ENCODE measurements at places on chromosomes 6 and 20.

- DNase-seq: no peak
These were observed 19.8 kb downstream of the MTFR2 start for GRCh38 chr6:136230219-136230853.

DNA sequence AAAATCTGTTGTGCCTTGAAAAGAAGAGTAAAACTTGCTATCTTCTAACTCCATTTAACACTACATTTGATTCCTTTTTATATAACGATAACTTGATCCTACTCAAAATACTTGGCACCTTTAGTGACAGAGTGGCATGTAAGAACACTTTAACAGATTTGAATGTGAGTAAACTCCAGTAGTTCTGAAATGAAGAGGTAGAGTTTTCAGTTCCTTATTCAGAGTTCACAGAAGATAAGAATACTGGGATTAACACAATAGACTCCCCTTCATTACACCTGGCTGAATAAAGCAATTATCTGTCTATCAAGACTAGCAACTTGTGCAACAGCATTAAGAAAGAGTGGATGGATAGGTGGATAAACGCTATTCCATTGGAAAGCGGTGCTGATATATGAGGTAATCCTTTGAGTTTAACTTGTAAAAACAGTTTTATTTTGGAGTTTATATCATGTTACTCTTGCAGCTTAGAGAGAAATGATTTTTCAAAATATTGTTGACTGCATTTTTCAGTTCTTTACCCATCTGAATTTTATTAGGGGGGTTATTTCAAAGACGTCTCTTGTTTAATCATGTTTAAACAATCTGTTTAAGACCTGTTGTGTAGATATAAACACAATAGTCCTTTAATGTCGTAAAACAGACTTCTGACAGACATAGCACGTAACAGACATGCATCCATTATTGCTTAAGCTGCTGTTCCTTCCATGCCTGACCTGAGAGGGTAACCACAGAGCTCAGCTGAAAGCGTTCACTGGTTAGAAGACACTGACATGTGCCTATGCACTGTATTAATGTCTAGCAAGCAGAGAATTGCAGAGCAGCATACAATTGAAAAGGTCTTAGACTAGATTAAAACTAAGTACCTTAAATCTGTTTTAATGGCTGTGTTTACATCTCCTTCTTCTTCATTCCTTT is 102.4 kb upstream of the SUPT3H start:
- DNase-seq: no peak

DNA sequence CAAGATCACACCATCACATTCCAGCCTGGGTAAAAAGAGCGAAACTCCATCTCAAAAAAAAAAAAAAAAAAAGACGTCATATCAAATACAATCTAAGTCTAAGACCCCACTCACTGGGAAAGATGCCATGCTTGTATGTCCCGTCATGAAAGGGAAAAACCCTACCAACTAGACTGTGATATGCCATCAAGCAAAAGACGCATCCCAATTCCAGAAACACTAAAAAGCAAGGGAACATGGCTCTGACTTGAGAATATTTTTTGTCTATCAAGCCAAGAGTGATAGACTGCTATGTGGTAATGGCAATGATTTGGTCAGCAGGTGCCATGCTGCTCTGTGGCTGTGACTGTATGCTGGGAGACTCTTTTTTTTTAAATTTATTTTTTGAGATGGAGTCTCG is 23.0 kb downstream of the LAMA5 start:
- no peak for DNase-seq

GRCh38 chr20:1357921-1358671 is 29.2 kb upstream of the SDCBP2 start:
- no peak for DNase-seq

DNA sequence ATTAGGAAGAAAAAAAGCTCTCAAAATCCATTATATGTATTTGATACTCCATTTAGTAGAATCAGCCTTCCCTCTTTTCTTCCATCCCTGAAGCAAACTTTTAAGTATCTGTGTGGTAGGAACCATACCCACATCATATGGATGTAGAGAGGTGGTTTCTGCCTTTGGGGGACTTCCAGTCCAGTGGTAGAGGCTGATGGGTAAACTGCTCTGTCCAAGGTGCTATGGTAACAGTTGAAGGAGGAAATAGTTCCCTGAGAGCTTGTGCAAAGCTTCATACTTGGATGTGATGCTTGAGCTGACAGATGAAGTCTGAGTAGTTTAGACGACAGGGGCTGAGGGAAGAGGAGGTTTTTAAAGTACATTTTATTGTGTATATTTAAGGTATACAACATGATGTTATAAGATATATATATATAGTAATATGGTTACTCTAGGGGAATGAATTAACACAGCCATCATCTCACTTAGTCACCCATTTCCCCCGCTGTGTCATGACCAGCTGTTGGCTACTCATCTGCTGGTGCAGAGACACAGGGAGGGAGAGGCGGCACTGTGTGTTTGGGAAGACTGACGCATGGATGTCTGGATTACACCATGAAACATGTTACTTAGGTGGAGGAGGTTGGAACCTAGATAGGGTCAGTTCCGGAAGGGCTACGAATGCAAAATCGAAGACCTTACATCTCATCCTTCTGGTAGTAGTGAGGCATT is 185.2 kb downstream of the FARS2 start:
- no peak for DNase-seq

DNA sequence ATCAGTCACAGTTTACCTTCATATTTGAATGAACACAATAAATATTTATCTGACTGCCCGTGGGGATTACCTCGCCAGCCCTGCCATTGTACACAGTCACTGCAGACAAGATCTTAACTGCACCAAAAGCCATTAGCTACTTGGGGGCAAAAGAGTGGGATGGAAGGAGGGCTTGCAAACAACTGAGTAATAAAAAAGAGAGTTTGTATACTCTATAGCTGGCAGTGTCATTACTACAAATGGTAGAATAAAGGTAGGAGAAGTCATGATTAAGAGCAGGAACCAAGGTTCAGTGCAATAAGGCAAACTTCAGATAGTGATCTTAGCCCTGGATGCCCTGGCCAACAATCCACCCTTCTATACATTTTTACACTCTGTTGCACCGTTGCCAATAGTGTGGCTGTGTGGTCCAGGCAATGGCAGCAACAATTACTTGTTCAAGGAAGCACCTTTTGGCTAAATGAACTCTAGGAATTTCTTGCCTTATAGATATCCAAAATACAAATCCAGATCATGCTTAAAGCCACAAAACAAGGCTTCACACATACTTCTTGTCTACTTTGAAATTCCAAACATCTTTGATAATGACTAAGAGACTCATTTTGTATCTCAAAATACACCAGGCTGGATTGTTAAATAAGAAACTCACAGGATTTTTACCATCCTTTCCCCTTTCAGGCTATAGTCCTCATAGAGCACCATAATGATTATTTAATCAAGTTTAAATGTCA is 955.4 kb upstream of the ADGRB3 start:
- no peak for DNase-seq

DNA sequence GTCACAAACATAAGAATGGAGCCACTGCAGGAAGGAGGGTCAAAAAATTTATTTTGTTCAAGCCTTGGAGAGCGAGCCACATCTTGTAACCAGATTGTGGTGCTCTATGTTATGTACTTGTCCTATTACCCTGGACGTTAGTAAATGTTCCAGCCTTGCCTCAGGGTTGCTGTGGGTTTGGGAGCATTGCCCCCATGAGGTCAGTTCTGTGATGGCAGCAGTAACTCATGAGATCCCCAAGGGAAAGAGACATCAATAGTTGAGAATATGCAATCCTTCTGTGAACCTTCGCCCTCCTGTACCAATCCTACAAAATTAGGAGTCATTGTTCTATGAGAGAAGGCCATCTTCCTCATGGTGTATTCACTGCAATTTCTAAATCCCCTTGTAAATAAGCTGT is 16.4 kb upstream of the CFAP206 start:
- DNase-seq: no peak

DNA sequence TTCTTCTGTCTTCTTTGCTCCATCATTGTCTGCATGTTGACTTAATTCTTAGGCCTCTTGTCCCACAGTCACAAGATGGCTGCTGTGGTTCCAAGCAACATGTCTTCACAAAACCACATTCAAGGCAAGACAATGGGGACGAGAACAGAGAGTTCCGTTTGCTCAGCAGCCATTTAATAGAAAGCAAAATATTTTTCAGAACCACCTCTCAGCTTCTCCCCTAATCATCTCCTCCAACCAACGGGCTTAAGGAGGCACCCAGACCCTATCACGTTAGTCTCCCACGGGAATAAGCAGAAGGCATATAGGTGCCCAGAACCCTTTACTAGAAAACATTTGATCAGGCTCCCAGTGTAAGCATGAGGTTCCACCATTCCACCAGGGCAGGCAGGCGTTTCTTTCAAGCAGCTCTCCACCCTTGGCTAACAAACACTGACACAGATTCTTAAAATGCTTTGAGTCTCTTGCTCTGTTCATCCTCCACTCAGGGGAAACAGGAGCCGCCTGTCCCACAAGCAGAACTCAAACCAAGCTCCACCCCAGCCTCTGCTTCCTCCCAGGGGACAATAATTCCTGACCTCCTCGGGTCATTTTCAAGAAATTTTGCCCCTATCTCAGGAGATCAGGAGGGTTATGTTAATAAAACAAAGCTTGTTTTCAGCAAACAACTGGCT is 19.0 kb downstream of the BMP7 start:
- DNase-seq: no peak

GRCh38 chr6:75830959-75831885 is 82.2 kb downstream of the MYO6 start:
- no peak for DNase-seq

DNA sequence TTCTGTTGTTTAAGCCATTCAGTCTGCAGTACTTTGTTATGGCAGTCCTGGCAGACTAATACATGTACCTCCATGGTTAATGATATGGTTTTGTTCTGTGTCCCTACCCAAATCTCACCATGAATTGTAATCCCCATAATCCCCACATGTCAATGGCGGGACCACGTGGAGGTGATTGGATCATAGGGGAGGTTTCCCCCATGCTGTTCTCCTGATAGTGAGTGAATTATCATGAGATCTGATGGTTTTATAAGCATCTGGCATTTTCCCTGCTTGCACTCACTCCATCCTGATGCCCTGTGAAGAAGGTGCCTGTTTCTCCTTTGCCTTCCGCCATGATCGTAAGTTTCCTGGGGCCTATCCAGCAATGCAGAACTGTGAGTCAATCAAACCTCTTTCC is 57.5 kb upstream of the NT5E start:
- DNase-seq: no peak

DNA sequence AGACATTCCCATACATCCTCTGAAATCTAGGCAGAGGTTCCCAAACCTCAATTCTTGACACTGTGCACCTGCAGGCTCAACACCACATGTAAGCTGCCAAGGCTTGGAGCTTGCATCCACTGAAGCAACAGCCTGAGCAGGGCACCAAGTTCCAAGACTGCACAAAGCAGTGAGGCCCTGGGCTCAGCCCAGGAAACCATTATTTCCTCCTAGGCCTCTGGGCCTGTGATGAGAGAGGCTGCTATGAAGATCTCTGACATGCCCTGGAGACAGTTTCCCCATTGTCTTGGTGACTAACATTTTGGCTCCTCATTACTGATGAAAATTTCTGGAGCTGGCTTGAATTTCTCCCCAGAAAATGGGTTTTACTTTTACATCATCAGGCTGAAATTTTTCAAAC is 107.5 kb upstream of the SAMD5 start:
- no peak for DNase-seq

Data from amygdala (tissue), 56 donors.